Aorta (tissue), 5 donors: ENCODE measurements at places on chromosomes 11 and 22. TPM values are rescaled to one million over a fixed set of nuclear protein-coding genes. Genes with fewer than 3 reads are reported as not detected.
A peak's percentile ranks its signal among the peaks of the same experiment; 100 is the strongest.

The KRTAP5-9 gene
- not detected for polyA plus RNA-seq

The USH1C gene
- 0.46 TPM for polyA plus RNA-seq

The CD3E gene
- polyA plus RNA-seq: 2.5 TPM

The KRTAP5-8 gene
- not detected for polyA plus RNA-seq

The FOSL1 gene
- polyA plus RNA-seq: 6.4 TPM

The OR4A5 gene
- polyA plus RNA-seq: not detected

The TH gene
- not detected for polyA plus RNA-seq

GRCh38 chr11:47392546-47393162, 14.3 kb upstream of the SPI1 start:
- DNase-seq: no peak

DNA sequence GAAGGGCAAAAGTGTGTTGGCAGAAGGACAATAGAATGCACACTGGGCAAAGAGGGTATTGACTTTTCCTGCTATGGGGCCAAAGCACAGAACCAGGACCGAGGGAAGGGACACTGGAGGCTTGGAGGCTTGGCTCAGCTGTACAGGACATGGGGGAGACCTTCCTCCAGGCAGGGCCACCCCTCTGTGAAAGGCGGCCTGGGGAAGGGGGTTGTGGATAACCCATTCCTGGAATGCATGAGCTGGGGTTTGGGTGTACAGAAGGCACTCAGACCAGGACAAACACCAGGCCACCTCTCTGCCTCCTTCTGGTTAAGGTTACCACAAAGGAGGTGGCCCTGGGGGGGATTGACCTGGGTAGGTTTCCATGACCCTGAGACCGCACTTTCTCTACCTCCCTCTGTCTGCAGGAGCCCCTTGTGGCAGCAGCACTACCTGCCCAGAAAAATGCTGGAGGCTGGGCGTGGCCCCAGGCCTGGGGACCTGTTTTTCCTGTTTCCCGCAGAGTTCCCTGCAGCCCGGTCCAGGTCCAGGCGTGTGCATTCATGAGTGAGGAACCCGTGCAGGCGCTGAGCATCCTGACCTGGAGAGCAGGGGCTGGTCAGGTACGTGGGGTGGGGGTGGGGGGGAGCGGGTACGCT, 9.6 kb downstream of the P2RY2 start:
- peak; percentile 4 for DNase-seq

DNA sequence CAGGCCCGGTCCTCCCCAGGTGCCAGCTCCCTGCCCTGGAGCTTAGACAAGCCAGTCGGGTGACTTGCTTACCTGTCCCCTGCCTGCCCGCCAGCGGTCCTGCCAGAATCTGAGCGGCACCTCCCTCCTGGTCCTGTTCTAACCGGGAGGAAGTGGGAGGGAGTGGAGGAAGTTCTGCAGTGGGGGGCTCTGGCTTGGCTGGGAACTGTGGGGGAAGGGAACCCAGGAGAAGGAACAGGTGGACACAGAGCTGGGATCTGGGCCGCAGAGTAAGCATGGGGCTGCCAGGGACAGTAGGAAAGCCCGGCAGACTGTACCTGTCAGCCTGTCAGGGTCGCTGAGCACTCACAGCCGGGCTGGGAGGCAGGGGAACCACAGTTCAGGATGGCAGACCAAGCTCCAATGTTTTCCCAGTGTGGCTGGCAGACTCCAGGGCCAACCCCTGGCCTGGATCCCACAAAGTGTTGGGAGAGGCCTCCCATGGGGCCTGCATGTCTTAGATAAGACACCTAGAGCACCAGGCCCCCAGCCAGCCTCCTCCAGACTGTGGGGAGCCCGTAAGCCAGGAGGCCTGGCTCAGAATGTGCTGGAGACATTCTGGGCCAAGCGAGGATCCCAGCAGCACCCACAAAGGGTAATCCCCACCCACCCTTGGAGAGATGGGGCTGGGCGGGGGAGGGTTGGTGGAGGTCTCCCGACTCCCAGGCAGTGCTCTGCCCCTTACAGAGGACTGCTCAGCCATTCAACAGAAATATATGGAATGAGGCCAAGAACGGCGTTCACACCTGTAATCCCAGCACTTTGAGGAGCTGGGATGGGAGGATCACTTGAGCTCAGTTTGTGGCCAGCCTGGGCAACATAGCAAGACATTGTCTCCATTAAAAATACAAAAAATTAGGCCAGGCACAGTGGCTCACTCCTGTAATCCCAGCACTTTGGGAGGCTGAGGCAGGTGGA, 2.3 kb downstream of the CYB5R3 start:
- no peak for DNase-seq

GRCh38 chr11:117931971-117932370, 2.8 kb upstream of the TMPRSS13 start:
- DNase-seq: peak; percentile 58

- no peak for DNase-seq
These were observed 330.8 kb upstream of the MTNR1B start for GRCh38 chr11:92638678-92639077.

GRCh38 chr22:46122511-46122971, 27.8 kb upstream of the PPARA start:
- peak; percentile 94 for DNase-seq

GRCh38 chr11:111331711-111332479, 33.5 kb downstream of the POU2AF3 start:
- DNase-seq: no peak

GRCh38 chr11:61699737-61700160, 19.6 kb downstream of the DAGLA start:
- DNase-seq: no peak

DNA sequence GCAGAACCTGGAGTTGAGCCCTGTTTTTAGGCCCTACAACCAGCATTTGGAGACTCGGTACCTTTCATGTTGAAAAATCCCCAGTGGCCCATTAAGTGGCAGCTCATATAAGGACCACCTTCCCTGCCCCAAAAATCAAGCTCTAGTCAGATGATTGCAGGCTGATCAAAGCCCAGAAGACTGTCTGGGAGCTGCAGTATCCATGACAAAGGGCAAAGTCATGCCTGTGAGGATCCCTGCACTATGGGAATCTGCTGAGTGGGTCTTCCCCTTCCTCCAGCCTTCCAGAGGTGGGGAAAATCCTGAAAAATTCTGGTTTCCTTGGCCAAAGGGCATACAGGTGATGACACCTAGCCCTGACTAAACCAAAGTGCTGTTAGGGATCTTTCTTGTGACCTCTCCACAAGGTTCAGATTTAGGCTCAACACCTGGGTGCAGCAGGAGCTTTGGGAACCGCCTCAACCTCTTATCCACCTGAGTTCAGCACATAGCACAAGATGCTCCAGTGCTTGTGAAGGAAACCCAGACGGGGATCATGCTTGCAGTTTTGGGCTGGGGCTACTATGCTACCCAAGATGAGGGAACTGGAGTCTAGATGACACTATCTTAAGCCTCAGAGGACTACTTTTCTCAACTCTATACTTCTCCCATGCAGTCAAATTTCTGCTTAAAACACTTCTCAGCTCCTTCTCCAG, 1.2 kb upstream of the TRIM3 start:
- no peak for DNase-seq

DNA sequence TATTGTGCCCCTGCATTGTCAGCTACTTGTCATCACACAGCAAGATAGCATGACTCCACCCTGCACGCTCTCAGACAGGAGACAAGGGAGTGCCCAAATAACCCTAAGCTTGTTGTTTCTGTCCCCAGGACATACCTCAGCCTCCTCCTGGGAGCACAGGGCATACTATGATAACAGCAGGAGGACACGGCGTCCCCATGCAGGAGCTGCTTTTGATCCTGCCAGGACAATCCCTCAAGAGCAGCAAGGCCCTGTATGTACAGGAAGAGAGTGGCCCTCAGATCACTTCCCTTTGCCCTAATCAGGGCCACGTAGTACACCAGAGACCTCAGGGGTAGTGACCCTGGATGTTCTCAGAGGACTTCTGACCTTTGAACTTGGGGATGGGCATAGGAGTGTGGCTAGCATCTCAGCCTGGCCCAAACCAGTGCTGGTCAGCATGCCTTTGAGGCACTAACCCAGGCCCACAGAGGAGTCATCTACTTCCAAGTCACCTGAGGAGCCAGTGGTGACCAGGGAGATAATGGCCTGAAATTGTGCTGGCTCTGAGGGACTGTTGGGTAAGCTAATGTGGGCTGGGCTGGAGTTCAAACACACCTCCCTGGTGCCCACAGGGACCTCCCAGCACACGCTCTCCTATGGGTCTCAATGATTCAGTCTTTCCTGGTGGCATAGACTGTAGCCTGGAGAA, 9.2 kb downstream of the APOA4 start:
- no peak for DNase-seq

DNA sequence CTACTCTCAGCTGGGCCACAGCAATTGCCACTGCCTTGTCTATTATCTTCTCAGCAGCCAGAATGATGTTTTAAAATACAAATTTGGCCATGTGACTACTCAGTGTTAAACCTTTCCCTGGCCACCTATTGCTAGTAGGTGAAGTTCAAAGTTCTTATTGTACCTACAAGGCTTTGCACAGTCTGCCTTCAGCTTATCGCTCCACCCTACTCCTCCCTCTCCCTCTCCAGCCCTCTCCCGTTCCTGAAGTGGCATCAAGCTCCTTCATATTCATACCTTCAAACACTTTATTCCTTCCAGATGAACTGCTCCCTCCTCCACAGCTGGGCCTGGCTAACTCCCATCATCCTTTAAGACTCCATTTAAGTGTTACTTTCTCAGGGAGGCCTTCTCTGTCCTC, 37.3 kb downstream of the OR10A6 start:
- no peak for DNase-seq

DNA sequence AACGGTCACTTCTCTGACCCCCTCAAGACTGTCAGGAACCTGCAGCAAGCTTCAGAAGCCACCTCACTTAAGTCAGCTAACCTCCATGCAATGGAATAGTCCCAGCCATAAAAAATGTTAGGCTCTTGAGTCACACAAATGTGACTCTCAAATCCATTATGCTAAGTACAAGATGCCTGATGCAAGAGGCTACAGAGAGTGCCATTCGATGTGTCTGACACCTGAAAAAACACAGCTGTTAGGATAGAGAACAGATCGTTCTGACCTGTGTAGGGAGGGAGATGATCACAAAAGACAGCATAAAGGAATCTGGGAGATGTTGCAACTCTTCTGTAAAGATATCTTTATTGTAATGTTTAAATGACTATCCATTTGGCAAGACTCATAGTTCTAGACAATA, 712.4 kb downstream of the TBC1D22A start:
- no peak for DNase-seq

- no peak for DNase-seq
These were observed 12.5 kb upstream of the PTPRJ start for GRCh38 chr11:47967577-47968525.

- DNase-seq: no peak
These were observed 32.1 kb downstream of the AMPD3 start for GRCh38 chr11:10487002-10487647.

GRCh38 chr11:61917334-61918109, at the start of gene RAB3IL1:
Gene RAB3IL1, minus strand, starts transcription at chr11:61917566. Its CDS starts 199 bp downstream, at chr11:61917367.
- DNase-seq: peak; percentile 90

DNA sequence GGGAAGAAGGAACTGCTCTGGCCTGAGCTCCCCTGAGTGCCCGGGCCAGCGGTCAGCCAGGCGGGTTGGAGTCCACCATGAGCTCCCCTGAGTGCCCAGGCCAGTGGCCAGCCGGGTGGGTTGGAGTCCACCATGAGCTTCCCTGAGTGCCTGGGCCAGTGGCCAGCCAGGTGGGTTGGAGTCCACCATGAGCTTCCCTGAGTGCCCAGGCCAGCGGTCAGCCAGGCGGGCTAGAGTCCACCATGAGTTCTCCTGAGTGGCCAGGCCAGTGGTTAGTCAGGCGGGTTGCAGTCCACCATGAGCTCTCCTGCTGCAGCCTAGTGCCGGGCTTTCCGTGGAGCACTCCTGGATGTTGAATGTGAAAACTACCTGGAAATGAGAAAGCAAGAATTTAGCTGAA, 844.0 kb downstream of the TBC1D22A start:
- no peak for DNase-seq

GRCh38 chr11:6757373-6757967, 14.3 kb downstream of the OR2AG2 start:
- DNase-seq: no peak

DNA sequence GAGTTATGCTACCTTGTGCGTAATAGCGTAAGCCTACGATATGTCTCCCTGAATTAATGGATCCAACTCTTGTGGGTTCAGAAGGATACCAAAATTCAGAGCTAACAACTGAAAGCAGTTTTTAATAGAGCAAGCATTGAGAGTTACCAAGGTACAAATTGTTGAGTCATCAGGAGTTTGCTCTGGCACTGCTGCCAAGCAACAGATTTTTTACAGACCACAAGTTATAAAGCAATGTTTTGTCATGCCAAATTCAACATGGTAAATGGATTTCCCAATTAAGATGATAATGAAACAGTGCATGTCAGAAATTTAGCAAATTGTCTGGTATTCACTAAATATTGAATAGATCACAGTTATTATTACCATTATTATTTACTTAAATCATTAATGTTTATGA, 295.6 kb downstream of the NELL1 start:
- no peak for DNase-seq

GRCh38 chr22:45972091-45972888, 4.7 kb downstream of the WNT7B start:
- DNase-seq: no peak

DNA sequence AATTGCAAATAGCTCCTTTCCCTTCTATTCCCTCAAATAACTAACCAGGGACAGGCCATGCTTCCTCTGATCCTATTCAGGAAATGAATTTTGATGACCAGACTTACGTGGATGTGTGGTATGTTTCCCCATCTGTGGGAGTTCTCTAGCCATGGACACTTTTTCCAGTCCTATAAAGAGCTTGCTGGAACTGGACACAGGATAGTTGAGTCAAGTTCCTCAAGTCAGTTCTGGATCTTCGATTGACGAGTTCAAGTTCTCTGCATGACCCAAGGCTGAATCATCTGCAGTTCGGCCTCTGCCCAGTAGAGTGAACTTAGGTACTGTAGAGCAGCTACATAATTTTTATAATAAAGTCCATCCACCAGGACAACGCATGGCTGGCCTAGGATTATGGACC, 52.7 kb upstream of the CCND1 start:
- no peak for DNase-seq

DNA sequence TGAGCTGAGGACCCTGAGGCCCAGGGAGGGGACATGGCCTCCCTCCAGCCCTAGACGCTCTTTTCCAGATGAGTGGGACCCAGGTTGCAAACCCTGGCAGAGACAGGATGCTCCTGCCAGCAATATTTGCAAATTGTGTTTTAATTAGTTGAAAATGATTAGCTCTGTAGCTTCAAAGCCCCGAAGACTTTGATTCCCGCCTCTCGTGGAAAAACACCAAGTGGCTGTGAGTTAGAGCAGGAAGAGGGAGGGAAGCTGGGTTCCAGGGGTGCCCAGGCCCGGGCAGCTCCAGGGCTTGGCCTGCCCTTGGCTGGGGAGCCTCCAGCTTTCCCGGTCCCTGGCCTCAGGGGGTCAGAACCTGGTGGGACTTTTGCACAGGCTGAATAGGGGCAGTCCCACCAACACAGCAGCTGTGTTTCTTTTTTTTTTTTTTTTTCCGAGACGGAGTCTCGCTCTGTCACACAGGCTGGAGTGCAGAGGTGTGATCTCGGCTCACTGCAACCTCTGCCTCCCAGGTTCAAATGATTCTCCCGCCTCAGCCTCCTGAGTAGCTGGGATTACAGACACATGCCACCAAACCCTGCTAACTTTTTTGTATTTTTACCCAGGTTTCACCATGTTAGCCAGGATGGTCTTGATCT, 101.6 kb upstream of the RTL6 start:
- DNase-seq: no peak
